ENCODE measurements at places on chromosomes 1 and 21.
A peak's percentile ranks its signal among the peaks of the same experiment; 100 is the strongest.

- DNase-seq: no peak
Measured at GRCh38 chr1:214548988-214549387, 2.4 kb downstream of the PTPN14 start.

DNA sequence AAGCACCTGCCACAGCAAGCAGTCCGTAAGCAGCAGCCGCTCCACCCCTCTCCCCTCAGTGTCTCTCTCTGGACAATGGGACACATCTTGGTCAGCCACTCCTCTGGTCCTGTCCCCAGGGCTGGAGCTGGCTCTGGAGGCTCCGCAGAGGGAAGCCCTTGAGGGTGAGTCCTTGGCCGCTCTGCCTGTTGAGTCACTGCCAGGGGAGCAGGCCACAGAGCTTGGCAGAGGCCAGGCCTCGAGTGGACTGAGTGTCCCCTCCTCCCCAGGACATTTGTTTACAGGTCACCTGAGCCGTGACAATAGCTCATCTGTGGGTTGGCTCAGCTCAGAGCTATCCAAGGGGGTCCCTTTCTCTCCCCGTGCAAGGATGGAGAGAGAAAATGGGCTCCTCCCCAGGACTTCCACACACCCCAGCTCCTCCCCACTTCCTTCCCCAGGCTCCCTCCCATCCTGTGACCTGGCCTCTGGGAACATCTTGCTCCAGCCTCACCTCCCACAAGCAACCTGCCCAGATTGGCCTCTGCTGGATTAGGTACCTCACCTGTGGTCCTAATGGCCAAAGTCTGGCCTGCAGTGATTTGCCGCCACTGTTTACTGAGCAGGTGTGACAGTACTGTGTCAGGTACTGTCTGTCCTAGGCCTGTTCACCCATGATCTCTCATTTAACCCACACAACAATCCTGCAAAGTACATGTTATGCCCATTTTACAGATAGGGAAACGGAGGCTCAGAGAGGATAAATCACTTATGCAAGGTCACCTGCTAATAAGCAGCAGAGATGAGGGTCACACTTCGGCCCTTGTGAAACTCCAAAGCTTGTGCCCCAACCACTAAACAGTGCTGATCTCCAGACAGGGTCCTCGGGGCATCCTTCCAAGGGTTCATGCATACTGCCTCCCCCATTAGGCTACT lies 4.8 kb downstream of the FAM131C start:
- DNase-seq: no peak

DNA sequence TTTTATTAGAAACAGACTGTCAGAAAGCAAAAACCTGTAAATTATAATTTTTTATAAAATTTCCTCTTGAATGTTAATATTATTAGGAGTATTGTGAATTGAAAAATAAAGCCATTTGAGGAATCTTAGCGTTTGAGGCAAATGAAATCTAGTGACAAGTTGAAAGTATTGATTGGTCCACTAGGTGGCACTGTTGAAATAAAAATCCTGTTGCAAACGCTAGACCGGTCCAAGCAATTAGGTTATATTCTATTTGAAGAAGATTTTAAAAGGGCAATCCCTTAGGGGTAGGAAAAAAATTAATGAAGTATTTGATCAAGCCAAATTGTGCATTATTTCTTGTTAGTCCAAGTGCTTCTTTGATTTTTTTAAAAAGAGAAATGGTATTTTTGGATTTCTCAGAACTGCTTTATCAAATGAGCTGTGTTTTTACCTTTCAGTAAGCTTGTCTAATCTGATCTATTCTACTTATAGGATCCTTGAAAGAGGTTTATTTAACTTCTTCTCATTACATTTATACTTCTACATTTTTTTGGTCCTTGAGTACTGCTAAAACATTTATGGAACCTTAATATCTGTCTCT lies 57.7 kb downstream of the ATG4C start:
- peak; percentile 69 for DNase-seq

- DNase-seq: peak; percentile 21
Measured at GRCh38 chr1:165376041-165376810, 19.7 kb upstream of the LMX1A start.

GRCh38 chr1:234938924-234939323 lies 189.7 kb downstream of the TOMM20 start:
- DNase-seq: no peak

- no peak for DNase-seq
Measured at GRCh38 chr1:193060406-193060805, 994 bp downstream of the RO60 start.

DNA sequence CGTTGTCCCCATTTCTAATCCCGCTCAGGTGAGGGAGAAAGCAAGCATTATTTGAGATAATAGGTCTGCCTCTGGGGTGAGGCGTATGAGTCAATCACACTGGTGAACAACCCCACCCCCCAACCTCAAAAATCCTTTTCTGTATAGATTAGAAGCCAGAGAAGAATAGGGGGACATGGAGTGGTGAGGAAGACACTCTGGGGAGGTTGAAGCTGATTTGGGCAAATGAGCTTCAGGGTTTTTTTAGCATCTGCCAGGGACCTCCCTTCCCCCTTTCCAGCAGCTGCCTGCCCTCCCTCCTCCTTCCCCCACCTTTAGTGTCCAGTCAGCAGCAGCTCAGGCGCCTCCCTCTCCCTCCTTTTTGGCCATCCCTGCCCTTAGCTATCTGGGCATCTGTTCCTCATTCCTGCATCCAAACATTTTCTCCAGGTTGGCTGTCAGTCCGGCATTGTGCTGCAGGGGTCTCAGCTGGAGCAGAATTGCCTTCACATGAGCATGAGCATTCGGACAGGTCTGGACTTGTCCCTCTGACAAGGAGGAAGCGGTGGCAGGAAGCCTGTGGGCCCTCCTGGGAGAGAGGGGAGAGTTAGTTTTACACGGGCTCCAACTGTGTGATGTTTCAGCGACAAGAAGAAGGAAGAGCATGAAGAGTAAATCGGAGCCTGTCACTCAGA lies 30.8 kb upstream of the PTGFRN start:
- DNase-seq: peak; percentile 96

DNA sequence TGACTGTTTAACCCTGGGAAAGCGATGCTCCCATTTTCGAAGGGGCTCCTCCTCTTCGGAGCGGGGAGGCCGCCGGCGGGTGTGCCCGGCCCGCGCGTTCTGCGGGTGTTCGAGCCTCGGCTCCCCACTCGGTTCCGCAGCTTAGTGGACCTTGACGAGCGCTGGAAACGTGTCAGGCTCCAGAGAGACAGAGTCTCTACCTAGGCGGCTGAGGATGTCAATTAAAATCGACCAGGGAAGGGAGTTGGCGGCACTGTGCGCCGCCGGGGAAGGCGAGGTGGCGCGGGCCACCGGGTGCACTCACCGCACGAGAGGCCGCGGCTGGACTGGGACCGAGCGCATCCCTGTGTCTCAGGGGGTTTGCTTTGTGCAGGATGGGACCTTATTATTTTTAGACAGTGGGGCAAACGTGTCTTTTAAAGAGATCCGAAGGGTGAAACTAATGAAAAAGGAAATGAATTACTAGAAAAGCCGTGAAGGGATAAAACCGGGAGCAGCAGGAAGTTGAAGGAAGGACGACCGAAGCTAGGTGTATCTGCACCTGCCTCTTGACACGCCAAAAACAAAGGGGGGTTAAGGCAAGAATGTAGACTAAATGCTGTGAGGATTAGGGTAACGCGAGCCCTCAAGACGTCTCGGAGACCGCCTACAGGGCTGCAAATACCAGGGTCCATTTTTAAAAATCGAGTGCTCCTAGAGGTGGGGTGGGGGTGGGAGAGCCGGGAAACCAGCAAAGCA lies 5.6 kb downstream of the LHX4 start:
- DNase-seq: no peak

DNA sequence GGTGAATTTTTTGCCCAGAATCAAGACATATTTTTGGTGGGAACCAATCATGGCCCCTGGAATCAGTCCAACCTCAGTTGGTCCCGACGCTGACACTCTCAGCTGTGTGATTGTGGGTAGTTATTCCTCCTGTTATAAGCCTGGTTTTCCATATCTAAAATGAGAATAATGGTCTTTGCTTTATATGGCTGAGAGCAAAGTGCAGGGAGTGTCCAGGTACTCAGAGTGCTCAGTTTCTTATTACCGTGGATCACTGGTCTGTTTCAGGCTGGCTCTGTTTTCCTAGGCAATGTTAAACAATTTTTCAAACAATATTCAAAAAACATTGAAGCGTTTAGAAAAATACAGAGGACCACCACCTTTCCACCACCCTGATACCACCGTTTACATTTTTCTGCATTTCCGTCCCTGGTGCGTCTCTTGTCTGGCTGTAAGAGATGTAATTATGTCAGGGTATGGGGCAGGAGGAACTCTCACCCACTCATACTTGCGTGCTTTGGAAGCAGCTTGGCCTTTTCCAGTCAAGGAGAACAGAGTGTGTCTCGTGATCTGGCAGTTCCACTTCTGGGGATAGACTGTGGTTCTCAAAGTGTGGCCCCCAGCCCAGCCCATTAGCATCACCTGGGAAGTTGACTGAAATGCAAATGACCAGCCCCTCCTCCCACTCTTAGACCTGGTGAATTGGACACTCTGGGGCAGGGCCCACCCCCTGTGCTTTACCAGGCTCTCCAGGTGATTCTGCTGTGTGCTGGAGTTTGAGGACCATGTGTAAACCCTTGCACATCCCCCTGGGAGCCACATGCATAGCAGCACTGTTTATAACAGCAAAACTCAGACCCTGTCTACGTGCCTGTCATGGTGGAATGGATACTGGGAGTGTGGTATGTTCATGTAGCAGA lies 6.8 kb downstream of the MX1 start:
- no peak for DNase-seq

- DNase-seq: no peak
Measured at GRCh38 chr1:64192290-64192689, 11.1 kb upstream of the UBE2U start.

DNA sequence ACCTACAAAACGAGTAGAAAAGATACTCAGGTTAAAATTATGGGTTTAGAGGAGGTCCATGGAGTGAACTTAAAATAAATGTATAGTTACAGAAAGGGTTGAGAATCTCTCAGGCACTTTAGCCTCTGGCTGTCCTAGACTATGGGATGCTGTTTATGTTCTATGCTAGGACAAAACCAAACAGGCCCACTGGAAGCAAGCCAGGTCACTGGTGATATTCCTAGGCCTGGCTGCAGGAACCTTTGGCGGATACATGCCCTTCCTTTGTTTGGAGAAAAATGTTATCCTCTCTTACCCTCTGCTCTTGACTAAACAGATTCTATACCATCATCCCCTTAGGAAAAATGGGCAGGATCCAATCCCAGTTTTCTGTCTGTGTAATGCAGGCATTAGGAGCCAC lies 90.7 kb upstream of the DUSP10 start:
- DNase-seq: no peak

- no peak for DNase-seq
Measured at GRCh38 chr1:47409311-47410067, 6.6 kb upstream of the FOXE3 start.

DNA sequence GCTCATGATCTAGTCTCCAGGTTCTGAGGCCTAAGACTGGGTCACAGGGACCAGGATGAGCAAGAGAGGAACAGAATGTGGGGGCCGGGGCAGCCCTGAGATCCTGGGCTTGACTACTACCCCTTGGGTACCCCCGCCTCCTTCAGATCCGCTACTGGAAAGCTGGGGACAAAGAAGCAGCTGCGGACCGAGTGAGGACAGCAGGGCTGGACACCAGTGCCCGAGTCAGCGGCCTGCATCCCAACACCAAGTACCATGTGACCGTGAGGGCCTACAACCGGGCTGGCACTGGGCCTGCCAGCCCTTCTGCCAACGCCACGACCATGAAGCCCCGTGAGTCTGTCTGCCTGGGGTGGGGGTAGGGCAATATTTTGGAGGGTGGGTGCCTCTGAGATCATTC lies 12.5 kb downstream of the TMEM81 start:
- no peak for DNase-seq

DNA sequence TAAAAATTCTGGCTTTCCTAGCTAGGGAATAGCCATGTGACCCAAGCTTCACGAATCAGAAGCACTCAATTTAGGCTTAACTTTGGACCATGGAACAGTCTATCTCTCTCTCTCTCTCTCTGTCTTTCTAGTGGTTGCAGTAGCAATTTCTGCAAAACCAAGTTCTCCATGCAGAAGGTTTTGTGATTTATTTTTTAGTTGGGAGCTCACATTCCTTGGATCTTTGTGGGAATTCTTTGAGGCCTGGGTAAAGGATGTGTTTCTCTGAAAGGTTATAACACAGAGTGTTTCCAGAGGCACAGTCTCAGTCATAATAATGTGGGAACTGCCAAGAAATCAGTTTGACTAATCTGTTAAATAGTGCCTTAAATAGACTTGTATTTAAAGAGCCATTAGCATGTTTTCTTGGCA lies 112.3 kb upstream of the COL11A1 start:
- no peak for DNase-seq

- peak; percentile 77 for DNase-seq
Measured at GRCh38 chr1:163565166-163565565, 243.4 kb downstream of the NUF2 start.

- DNase-seq: no peak
Measured at GRCh38 chr1:177824508-177824982, 145.3 kb downstream of the SEC16B start.

- no peak for DNase-seq
Measured at GRCh38 chr1:4847711-4848110, 193.3 kb downstream of the AJAP1 start.
